Left renal pelvis (tissue), 4 donors: ENCODE measurements at places on chromosomes 6 and 20.

DNA sequence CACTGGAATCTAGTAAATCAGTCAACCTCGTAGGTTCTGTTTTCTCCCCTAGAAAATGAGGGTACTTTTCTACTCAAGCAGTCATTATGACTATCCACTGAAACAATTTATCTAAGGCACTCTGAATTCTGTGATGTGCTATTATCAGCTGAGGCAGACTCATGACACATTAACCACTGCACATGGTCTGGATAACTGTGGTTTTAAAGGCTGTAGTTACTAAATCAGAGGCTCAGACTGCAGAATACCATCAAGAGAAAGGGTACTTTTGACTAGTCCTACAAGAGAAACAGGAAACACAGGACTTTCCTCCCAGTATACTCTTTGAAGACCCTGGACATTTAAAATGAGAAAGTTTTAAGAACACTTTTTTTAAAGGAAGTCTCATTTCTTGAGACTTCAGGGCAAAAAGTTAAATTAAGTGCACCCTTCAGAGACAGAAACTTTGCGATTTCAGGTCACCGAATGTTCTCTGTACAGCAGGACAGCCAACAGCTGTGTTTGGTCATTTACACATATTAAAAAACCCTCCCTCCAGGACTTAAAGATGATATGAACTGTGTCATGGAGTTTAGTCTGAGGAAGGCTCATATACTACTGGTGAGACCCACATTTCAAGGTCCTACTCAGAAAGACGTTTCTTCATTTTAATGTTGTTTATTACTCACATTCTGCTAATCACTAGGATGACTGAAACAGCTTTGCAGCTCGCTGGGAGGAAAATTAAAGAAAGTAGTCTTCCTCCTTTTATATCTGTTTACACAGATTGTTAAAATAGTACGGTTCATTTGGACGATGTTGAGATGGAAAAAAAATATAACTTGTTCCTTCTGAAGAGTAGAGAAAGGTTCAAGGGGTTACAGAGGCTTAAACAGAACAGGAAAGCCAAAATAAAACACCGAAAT is 19.9 kb downstream of the ATXN1 start:
- no peak for DNase-seq

- DNase-seq = no peak
These were observed 763 bp downstream of the ZKSCAN8 start for GRCh38 chr6:28142446-28142845.

- no peak for DNase-seq
These were observed 291.7 kb downstream of the SLC35F1 start for GRCh38 chr6:118198746-118199145.

DNA sequence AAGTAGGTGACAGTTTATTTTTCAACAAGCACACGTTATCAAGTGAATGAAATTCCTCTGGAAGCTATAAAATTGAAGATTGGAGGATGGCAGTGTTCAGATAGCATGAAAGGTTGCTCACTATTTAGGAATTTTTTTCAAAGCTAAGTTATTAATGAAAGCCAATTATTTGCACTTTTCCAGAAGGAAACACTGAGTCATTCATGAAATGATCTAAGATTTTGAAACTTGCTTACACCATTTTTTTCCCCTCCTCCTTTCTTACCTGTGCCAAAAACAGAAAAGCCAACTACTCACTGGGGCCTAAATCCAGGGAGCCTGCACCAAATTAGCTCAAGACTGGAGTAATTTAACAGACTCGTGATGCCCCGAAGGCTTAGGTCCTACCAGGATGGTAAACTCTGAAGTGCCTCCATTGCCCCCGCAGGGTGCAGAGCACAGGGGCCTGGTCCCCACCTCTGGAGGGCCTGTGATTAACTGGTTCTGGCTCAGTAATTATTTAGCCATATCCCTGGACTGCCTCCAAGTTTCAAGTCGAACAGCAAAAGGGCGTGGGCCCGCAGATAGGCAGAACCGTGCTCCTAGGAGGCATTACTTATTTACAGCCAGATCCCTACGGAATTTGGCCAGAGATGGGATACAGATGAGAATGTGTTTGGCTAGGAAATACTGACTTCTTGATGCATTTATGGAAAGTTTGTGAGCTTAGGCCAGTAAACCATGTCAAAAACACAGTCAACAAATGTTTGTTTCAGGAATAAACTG is 28.0 kb upstream of the ZNF217 start:
- DNase-seq = no peak

GRCh38 chr6:42120895-42121865 is 21.2 kb downstream of the C6orf132 start:
- no peak for DNase-seq

DNA sequence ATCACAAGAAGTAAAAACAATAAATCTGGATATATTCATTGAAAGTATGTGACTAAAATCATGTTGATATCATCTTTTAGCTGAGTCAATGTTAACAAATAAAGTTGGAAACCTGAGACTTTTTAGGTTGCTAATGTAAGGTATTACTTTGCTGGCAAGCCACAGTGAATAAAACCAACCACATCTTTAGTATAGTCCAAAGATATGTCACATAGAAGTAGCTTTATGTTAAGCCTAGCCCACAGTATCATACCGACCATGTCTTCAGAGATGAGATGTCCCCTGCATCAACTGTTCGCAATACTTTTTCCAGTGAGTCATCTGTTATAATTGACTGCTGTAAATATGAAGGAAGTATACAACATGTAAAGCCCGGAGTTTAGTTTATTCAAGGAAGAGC is 107.6 kb upstream of the MCHR2 start:
- DNase-seq = no peak

DNA sequence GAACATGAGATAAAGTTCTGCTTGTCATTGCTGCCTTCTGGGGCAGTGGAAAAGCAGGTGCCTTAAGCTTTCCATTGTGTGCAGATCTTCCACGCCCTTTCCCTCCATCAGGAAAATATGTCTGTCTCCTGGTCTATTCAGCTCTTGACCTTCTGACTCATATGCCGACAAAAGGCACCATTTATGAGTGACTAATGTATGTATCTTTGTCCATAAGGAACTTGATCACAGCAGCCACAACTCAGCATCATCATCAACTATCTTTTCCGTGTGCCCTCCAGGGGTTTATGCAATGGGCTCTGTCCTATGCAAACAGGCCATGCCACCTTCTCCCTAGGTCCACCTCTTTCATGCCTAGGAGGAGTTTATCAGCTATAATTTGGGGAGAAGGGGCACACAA is 102.7 kb upstream of the QKI start:
- no peak for DNase-seq

GRCh38 chr20:60984666-60985065 is 267.4 kb upstream of the CDH4 start:
- DNase-seq = no peak

DNA sequence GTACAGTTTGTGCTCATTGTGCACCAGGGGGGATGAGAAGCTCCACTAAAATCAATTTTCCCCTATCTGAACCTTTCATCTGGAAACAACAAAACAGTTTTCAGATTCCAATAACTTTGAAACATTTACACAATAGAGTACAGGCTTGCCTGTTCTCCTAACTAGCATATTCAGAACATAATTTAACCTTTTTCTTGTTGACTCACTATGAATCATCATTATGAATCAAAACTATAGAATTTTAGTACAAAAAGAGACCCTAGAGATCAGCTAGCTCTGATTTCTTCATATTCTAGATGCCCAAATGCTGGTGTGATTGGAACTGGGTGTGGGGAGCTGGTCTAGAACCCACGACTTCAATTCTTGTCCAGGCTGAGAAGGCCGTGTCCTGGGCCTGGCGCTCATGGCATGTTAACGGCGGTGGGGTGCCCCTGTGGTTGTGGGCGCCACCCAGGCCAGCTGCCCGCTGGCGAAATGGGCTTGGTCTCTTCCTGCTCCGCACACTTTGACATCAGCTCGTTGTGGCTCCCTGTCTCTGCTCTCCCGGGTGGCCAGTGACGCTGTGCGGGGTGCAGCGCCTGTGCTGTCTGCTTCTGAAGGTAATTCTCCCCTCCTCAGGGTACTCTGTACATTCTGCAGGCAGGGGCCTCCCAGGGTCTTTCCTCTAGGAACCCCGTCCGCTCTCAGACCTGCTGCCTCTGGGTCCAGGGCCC is 29.9 kb upstream of the AGPAT4 start:
- DNase-seq = no peak

DNA sequence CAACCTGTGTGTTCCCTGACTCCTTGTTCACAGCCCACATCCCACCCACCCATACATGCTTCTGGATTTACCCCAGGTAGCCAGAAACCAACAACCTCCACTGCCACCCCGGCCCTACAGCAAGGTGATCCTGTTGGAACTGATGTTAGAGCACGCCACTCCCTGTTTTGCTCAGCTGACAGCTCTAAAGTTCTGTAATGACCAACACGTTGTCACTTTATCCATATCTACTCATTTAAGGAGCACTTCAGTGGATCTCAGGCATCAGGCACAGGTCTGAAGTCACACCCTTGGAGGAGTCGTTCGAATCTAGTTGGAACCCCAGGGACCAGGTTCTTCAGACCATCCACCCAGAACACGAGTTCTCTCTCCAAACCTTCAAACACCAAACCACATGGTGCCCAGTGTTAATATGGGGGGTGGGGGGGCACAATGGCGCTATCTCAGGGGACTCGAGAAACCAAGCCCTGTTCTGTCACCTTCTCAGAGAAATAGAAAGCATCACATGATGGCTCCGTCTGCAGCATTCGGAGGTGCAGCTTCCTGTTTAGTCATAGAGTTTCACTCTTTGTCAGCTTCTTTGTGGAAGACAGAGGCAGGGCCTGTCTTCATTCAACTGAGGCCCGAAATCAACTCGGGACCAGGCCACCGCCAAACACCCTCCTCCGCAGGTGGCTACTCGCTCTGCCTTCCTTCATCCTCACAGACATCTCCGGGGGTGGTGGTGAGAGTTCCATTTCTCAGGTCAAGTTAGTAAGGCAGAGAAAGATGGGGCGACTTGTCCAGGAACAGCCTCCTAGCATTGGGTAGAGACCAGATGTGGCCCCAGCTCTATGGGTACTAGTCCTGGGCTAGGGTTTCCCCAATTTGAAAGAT is 142.2 kb downstream of the NFATC2 start:
- DNase-seq = no peak

DNA sequence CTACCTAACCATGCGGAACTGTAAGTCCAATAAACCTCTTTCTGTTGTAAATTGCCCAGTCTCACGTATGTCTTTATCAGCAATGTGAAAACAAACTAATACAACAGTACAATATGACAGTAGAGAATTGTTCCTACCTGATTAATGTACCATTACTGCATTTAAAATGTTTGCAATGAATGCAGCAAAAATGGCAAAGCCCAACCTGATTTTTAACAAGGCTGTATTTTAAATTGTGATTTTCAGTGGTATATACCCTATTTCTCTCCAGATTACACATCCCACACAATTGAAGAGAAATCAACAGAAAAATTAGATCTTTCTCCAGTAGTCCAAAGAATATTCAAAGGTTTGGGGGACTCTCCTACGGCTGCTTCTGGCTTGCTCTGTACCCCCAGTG is 3.3 kb upstream of the PCSK2 start:
- DNase-seq = no peak

DNA sequence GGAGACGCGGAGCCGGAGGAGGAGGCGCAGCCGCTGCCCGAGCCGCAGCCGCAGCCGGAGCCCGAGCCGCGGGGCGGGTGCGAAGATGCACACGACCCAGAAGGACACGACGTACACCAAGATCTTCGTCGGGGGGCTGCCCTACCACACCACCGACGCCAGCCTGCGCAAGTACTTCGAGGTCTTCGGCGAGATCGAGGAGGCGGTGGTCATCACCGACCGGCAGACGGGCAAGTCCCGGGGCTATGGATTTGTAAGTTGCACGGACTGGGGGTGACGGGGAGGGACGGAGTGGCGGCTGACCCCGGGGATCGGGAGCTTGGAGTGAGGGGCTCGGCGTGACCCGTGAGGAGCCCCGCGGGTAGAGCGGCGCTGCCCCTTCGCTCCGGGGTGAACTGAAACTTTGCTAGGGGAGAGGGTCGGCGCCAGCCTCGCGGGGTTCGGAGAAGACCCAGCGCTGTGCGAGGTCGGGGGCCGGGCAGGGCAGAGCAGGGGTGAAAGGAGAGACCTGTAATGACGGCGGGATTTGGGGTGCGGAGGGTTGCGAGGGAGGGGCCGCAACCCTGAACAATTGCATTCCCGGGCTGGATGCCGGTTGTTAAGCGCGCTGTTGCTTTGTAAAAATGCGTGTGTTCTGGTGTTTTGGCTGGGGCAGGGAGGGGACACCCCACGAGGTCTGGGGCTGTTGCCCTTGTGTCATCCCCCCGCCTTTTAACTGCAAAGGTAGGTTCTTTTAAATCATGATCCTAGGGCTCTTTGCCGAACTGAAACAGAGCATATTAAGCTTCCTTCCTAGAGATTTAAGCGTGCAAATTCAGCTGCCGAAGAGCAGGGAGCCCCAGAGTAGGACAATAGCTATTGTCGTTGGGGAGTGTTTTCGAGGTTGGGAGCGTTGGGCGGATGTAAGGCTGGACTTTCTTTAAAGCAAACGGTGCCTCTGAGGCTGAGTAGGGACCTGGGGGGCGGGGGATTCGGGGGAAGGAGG is 628 bp downstream of the RBM24 start:
- no peak for DNase-seq

DNA sequence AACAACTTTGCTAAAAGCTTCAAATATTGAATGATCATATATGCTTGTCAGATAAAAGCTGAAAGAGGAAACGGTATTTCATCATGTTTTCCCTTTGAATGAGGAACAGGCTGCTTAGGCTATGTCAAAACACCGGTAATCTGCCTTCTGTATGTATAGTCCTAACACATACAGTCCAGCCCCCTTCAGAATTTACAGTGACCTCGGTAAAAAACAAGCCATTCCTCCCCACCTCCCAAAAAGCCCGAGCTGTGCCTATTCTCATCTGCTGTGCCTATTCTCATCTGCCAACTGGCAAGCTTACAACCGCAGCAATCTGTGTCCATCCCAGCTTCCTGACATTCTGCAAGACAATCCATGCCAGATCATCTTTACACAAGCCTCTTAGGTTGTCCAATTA is 26.8 kb upstream of the UBE2J1 start:
- DNase-seq = no peak

GRCh38 chr6:12361042-12361765 is 71.0 kb downstream of the EDN1 start:
- DNase-seq = no peak

DNA sequence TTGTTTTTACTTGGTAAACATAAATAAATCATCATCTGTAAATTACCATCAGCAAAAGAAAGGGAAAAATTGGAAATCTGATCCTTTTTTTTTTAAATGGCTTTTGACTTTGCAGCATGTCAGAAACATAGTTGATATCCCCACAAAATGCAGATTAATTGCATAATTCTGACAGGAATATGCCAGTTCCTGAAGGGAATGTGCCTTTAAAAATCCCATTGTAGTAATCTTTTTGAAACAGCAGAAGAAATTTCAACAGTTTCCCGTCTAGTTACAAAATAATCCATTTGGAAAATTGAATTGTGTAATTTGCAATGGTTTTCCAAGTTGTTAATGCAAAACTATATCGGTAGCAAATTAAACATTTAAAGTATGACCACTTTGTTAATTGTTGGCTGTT is 95.2 kb downstream of the DOK5 start:
- DNase-seq = no peak

DNA sequence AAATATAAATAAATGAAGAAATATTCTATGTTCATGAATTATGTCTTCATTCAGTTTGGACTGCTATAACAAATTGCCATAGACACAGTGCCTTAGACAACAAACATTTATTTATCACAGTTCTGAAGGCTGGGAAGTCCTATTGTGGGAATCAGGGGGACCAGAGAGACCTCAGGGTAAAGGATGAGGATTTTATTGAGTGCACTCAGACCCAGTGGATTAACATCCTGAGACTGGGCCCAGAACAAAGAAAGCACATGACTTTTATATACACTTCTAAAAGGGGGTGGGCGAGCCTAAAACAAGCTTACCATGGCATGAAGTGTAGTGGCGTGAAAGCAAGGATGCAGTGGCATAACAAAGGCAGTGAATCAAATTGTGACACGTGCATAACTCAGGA is 26.9 kb upstream of the CBLN4 start:
- DNase-seq = no peak

GRCh38 chr6:135002974-135003703 is 51.5 kb downstream of the HBS1L start:
- DNase-seq = no peak
